ENCODE measurements at places on chromosomes 13 and 19.

DNA sequence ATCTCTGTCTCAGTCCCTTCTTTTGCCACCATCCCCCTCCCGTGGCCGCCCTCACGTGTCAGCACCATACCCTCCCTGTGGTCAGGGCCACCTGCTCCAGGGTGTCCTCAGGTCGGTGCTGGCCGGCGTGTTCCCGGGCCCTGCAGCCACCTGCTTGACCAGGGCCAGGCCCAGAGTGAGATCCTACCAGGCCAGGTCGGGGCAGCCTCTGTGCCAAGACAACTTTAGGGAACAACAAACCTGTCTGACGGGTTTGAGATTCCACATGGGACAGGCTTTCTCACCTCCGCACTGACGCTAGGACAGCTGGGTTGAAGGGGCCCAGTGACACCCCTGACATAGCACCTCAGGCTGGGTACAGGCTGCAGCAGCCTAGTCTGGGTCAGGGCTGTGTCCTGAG is 7.5 kb upstream of the SBNO2 start:
- no peak for DNase-seq

DNA sequence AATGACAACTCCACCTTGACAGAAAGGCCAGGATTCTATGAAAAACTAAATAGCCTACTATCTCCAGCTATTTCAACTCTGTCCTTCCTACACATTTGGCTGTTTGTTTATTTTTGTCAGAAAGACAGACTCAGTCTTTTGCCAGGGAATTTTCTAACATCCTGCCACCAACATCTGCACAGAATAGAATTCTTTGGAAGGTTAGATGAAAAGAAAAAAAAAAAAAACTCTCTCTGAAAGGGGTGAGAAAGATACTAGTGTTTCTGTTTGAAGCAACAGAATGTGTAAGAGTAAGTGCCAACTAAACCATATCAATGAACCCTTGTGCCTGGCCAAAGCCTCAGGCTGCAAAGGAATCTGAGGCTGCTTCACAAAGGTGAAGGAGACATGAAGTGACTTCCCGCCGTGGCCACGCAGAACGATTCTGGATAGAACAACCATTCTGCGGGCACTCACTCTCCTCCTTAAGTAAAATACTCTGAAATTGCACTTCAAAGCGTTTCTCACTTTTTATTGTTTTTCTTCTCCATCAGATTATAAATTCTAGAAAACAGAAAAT is 498.2 kb downstream of the IRS2 start:
- no peak for DNase-seq

GRCh38 chr19:38022791-38023670 is 116.0 kb downstream of the SIPA1L3 start:
- no peak for DNase-seq

- DNase-seq, result peak; percentile 84
Observed at GRCh38 chr19:53908106-53908934, 758 bp upstream of the CACNG7 start.

GRCh38 chr13:36912973-36913372 is 7.1 kb downstream of the SMAD9 start:
- DNase-seq, result no peak

DNA sequence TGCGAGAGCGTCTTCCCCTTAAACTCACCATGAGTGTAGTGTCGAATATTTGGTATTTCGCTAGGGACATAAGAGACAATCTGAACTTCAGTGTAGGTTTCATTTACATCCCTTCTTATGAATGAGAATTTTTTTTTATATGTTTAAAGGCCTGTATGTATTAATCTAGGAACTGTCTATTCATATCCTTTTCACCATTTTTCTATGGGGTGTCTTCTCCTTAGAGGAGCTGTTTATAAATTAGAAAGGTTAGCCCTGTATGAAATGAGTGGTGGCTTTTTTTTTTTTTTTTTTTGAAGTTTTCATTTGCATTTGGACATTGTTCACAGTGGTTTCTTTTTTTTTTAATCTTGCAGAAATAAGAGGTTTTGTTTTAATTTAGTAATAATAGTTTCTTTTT is 7.6 kb downstream of the ZNF146 start:
- DNase-seq, result no peak

- no peak for DNase-seq
Observed at GRCh38 chr13:40251343-40252032, 415.0 kb downstream of the FOXO1 start.

GRCh38 chr13:69857183-69857821 is 250.3 kb upstream of the ATXN8OS start:
- no peak for DNase-seq

GRCh38 chr13:96193728-96194310 is 103.9 kb downstream of the HS6ST3 start:
- DNase-seq, result no peak

DNA sequence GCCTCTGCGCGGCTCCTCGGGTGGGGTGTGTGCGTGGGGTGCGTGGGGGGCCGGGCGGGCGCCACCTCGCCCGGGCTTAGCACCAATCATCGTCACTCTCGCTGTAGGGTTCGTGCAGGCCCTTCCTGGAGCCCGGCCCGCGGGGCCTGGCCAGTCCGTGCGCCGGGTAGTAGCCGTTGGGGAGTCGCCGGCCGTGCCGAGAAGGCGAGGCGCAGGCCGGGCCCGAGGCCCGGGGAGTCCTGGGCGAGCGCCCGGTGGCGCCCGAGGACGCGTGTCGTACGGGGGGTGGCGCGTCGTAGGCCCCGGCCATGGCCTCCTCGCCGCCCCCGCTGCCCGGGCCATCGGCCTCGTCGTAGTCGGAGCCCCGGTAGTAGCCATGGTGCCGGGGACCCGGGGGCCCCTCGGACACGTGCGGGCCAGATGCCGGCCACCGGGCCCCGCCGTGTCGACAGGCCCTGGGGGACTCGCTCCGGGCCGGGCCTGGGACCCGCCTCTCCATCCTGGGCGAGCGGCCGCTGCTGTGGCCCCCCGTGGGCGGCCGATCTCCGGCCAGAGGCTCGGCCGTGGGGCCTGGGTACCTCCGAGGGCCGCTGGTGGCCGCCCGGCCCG is 57.1 kb downstream of the IER2 start:
- no peak for DNase-seq
